Right cardiac atrium (tissue), 5 donors: ENCODE measurements at places on chromosomes 4 and X. TPM values are rescaled to one million over a fixed set of nuclear protein-coding genes. Genes with fewer than 3 reads are reported as not detected.
A peak's percentile ranks its signal among the peaks of the same experiment; 100 is the strongest.

GRCh38 chrX:11632732-11633131 is 33.0 kb downstream of the ARHGAP6 start:
- DNase-seq, result no peak

- peak; percentile 41 for DNase-seq
These were observed at the start of gene POU4F2 for GRCh38 chr4:146638786-146639505. TSS of gene POU4F2 (plus strand) at chr4:146638893. CDS start at chr4:146639141, 248 bp downstream.

- no peak for DNase-seq
These were observed 435.2 kb upstream of the AMOT start for GRCh38 chrX:113275804-113276203.

DNA sequence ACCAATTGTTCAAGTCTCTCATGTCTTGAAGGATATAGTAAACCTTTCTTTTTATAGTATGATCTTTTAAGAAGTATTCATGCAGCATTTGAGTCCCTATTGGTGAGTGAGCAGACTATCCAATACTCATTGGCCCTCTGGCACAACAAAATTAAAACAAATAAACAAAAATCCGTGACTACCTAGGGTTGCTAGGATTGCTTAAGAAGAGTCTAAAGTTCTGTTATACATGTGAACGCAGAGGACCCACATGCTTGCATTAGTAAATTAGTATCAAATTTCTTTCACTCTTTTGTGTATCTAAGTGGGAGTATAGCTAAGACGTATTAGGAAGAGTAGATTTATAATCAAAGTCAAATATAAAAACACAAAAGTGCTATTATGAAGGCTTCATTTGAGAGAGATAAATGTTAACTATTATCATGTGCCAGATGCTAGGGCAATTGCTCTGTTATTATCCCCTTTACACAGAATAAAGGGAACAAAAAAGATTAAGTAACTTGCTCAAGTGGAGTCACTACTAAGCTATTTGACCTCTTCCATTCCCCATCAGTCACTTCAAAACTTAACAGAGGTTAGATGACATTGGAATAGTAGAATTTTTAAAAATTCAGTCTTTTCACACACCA is 29.2 kb upstream of the LARP1B start:
- DNase-seq, result no peak

GRCh38 chr4:170425521-170426143 is 335.9 kb upstream of the AADAT start:
- DNase-seq, result no peak

DNA sequence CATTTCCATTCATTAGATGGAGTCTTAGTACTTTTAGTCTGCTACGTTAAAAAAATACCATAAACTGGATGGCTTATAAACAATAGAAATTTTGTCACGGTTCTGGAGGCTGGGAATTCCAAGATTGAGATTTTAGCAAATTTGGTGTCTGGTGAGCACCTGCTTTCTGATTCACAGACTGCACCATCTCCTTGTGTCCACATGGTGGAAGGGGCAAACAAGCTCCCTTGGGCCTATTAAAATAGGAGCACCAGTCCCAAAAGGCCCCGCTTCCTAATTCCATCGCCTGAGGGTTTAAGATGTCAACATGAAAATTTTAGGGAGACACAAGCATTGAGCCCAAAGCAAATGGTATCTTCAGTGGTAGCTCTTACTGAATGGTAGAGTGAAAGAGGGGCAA is 120.5 kb upstream of the MAP9 start:
- DNase-seq, result no peak

- DNase-seq, result no peak
These were observed 229.3 kb downstream of the IDS start for GRCh38 chrX:149275836-149276235.

DNA sequence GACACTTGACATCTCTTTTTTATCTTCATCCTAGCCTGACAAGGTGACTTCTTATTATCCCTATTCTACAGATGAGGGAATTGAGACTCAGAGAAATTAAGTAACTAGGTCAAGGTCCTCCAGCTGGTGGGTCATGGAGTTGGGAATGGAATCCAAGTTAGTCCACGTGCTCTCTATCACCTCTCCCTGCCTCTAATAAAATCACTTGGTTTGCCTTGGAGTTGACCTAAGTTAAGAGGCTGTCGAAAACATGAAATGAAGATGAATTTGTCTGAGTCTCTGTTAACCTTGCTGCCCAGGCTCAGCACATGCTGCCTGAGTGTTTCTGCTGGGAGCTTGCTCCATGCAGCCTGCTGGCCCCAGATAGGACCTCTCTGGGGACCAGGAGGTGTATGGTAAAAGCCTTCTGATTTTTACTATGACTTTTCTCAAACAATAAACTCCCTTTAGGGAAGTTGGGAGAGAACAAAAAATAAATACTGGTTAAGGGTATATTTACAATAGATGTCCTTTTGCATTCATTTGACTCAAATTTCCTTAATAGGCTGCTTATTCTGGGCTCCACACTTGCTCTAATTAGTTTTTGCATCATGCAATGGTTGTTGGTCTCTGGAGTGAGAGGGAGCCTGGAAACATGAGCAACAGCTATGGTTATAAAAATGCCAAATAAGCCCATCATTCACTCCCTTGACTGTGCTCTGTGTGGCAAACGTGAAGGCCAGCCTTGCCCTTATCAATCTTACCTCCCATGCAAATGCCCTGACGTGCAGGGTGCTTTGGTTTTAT is 61.6 kb upstream of the DHX15 start:
- peak; percentile 42 for DNase-seq

- no peak for DNase-seq
These were observed 160 bp downstream of the LCORL start for GRCh38 chr4:18021470-18021719.

- DNase-seq, result no peak
These were observed at the start of gene SMIM31 for GRCh38 chr4:164753873-164754488. TSS of gene SMIM31 (plus strand) at chr4:164754131. CDS start at chr4:164770444, 16,313 bp downstream.

DNA sequence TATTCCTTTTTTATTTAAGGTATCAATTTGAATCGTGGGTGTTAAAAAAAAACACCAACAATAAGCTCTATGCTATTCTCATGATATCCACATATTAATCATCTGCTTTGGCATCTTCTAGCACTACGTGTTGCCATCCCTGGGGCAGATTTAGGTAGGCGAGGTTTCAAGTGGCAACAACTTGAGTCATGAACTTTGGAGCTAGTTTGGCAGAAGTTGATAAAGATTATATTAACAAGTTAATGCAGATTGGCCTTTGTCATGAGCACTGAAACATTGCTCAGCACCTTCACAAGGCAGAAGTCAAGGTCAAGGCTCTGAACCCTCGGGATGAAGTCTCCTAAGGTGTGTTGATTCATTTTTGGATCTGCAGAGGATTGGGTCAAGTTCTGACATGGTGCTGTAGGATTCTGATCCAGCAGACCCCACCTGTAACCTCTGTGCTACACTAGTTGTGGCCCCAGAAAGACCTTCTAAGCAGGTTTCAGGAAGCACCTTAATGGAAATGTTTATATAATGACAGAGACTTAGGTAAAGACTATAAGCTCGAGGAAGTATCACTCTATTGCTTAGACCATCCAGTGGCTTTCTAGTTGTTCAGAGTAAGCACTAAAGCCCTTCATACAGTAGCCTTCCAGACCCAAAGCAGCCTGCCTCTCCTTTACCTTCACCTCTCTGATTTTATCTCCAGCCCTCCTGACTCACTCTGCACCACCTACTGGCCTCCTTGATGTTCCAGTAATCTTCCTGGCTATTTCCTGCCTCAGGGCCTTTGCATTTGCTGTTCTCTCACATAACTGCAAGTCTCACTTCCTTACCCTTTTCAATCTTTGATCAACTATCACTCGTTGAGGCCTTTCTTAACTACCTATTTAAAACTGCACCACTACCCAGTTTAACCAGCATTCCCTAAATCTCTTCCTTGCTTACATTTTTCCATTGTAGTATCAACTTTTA is 117.0 kb upstream of the SLC4A4 start:
- no peak for DNase-seq

DNA sequence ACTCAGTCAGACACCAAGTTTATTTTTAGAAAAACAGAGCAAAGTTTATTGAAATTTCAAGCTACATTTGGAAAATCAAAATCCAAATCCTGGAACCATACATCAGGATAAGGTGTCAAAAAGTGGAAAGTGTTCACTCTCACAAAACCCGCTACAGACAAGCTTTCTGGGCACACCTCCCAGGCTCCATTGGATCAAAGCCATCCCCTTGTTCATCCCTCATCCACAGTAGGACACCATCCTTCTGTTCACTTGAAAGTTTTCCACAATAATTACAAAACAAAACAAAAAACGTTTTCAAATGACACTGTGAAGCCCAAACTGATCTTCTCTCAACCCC is 62.4 kb downstream of the TSC22D3 start:
- no peak for DNase-seq

GRCh38 chrX:9438933-9439494 is 25.8 kb upstream of the TBL1X start:
- DNase-seq, result no peak

ZNF718 gene
- 6.0 TPM for total RNA-seq

EXOC1 gene
- 21.6 TPM for total RNA-seq

CXCL9 gene
- total RNA-seq, result 0.17 TPM

COL4A5 gene
- total RNA-seq, result 18.0 TPM
